ELF-1 (cell line): ENCODE measurements at places on chromosomes 1 and 21.
A peak's percentile ranks its signal among the peaks of the same experiment; 100 is the strongest.

GRCh38 chr1:117631359-117632160 lies 25.7 kb downstream of the TENT5C start:
- no peak for DNase-seq

DNA sequence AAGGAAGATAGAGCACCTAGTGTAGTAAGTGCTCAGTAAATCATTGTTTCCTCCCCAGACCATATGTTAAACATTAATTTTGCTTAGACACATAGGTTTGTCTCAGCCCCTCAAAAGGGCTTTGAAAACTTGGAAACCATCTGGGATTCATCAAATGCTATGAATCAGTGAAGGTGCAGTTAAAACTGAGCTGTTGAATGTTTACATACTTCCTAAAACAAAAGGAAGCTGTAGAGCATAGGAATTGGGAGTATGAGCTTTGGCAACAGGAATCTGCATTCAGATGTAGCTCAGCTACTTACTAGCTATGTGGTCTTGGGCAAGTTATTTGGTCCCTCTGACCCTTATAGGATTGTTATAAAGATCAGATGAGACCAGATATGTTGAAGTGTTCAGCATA lies 18.7 kb upstream of the PODN start:
- no peak for DNase-seq

- peak; percentile 88 for DNase-seq
These were observed 40.2 kb downstream of the HSPG2 start for GRCh38 chr1:21896652-21897532.

DNA sequence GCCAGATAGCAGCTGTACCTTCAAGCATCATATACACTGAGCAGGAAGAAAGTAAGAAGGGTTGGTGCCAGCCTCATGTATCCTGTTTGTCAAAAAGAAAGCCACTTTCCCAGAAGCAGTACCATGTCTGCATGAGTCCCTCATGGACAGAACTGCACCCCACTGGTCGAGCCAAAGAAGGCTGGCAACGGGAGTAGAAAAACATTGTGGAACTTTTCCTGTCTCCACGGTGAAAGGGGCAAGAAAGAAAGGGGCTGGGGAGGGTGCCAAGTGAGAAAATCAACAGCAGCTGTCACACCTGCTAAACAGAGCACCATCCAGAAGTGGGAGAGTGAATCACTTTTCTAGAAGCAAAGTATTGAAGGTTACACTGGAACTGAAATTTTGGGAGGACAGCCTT lies 621.7 kb downstream of the LMO4 start:
- no peak for DNase-seq

GRCh38 chr1:172095846-172096245 lies 254.5 kb downstream of the DNM3 start:
- DNase-seq = no peak

- peak; percentile 34 for DNase-seq
These were observed 2.9 kb upstream of the PRRX1 start for GRCh38 chr1:170660871-170661645.

- DNase-seq = no peak
These were observed 71.1 kb upstream of the ERRFI1 start for GRCh38 chr1:8097077-8097799.

GRCh38 chr1:223714849-223715603 lies 2.7 kb downstream of the CAPN2 start:
- DNase-seq = peak; percentile 71

DNA sequence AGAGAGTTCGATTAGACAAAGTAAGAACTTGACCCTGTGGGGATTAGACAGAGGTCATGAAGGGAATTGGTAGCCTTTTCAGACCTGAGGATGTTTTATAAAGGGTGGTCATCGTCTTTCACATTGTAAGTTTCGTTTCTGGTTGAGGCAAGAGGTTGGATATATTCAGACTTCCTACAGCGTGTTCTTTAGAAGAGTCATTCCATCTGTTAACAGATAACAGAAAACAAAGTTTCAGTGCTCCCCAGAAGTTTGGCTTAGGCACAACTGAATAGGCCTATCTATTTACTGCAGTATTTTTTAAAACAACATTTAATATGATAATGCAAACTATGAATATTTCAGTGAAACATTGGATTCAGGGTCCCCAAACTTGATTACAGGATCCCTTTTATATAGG lies 17.1 kb upstream of the IVNS1ABP start:
- DNase-seq = no peak

DNA sequence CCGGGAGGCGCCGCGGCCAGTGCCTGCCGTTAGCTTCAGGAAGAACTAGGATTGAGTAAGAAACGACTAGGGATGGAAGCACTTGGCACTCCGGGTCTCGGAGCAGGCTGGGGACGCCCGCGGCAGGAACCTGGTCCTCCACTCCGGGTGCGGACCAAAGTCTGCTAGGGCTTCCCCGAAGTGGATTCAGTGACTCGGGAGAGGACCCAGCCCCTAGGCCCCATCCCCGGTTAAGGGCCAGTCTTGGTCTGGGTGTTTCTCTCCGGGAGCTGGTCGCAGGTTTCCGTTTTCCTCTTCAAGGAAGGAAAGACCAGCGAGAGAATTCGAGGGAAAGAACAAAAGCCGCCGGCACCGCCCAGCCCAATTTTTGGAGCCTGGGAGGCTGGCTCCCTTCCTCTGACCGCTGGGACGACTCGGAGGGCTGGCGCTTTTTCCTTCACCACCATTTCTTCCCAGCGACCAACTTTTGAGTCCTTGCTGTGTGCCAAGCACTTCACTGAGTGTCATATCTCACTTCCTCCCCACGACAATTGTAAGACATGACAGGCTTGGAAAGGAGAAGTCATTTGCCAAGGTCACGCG lies 16.8 kb upstream of the STMN1 start:
- peak; percentile 84 for DNase-seq

GRCh38 chr1:17139637-17140036 lies 20.4 kb upstream of the PADI2 start:
- DNase-seq = no peak

DNA sequence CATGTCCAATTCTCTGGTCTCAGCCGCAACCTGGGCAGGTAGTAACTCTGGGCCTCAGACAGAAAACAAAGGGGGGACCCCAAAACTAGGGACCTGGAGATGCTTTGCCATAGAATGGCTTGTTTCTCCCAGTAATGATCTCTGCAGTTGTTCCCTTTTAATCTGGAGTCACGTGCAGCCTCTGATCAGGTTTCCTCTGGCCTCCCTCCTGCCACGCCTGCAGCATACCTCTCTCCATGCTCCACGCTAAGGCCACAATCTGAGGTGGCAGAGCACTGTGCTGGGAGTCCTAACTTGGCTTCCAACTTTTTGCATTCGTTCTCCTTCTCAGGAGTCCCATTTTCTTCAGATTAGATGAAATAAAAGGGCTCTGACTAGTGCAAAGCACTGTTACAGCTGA lies 1.9 kb downstream of the PABPC4 start:
- DNase-seq = peak; percentile 30
